NCI-H187 (cell line): ENCODE measurements at places on chromosomes 3 and 15.

DNA sequence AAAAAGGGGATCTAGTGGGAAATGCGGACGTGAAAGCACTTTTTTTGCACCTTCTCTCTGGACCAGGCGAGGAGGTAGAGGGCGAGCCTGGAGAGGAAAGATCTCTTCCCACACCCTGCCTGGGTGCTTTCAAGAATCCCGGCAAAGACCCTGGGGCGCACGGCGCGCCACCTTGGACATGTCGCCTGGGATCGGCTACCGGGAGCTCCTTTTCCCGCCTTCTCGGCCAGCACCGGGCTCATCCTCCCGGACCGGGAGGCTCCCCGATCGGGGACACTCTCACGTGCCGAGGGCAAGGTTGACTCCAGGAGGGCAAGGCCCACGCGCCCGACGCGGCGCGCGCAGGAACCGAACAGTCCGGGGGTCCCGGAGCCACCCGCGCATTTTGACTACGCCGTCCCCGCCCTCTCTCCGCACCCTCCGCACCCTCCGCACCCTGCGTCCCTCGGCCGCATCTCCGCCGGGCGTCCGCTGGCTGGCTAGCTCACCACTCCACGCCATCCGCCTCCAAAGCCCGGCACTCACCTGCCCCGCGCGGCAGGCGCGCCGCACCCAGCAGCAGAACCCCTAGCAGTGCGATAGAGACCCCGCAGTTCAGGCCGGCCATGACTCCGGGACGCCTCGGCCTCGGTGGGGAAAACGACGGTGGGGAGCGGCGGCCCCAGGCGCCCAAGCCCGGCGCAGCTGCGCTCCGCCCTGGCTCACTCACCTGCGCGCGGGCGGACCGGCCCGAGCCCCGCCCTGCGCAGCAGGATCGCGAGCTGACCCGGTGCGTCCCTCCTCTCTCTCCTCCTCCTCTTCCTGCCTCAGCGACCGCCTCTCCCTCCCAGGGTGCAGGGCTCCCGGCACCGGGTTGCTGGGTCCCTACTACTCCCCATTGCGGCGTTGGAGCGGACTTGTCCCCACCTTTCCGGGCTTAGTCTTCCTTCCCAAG lies at the start of gene CDCP1:
TSS of gene CDCP1 (minus strand) at position 698 of the 934 bp plus-strand sequence. CDS start at position 607, 91 bp downstream.
- no peak for DNase-seq

- no peak for DNase-seq
Measured at GRCh38 chr3:70097084-70097483, 97.6 kb downstream of the SAMMSON start.

DNA sequence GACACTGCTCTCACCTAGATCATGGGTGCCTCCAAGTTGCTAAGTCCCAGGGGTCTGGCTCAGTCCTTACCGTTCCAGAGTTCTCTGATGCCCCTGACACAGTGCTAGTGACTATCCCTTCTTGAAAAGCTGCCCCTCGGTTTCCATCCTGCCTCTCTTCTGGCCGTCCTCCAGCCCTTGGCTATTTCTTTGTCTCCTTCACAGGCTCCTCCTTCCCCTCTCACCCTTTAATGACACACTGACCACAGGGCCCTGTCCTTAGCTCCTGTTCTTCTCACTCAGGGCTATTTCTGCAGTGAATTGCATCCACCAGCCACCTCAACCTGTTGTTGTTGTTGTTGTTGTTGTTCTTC lies 31.1 kb downstream of the SLC28A1 start:
- no peak for DNase-seq

GRCh38 chr15:96627031-96627568 lies 296.6 kb downstream of the NR2F2 start:
- DNase-seq, result no peak

DNA sequence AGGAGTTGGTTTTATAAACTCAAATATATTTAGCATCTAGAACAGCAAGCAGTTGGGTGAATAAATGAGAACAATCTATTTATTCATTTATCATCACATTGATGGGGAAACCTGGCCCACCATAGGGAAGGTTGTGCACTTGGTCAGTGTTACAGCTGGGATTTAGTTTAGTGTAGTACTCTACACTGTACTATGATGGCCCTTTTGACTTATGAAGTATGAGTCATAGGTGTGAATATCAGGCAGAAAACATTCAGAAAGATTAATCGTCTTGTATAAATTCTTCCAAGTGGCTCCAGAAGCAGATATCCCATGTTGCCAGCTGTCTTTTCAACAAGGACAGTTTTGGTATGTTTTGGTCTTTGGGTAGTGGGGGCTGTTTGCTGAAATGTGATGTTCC lies 38.0 kb downstream of the BBS4 start:
- no peak for DNase-seq

DNA sequence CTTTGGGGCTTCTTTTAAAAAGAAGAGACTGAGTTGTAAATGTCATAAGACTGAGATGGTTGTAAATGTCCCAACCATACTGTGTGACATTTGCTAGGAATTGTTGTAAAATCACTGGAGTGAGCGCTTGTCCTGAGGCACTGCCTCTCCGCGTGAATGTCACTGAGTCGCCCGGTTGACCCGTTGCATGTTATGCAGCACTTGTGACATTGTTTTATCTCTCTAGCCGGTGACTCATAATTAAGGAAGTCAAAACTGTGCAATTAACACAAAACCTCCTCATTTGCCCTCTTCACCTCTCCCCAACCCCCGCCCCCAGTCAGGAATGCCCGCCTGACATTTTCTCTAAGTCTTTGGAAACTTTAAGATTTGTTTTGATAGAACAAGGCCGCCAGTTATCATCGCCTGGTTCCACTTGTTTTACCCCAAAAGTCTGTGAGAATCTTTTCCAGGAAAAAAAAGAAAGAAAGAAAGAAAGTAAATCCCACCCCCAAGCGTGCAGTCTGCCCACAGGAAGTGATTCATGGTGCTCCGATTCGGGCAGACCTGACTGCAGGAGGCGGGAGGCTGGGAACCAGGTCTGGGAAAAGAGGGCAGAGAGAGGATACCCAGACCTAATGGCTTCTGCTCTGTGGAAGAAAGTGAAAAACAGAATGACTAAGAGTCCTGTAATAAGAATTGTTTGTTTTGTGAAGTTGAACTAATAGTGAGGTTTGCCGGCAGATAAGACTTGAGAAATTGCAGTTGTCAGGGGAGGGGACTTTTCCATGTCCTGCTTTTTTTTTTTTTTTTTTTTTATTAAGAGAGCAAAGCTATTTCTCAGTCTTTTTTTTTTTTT lies 84.8 kb downstream of the SMAD3 start:
- DNase-seq, result no peak

- DNase-seq, result peak; percentile 0
Measured at GRCh38 chr3:40317061-40317855, 7.8 kb downstream of the EIF1B start.

GRCh38 chr3:134446800-134447199 lies 39.0 kb downstream of the ANAPC13 start:
- no peak for DNase-seq

GRCh38 chr3:56761023-56761422 lies 40.7 kb downstream of the ARHGEF3 start:
- no peak for DNase-seq

- peak; percentile 7 for DNase-seq
Measured at GRCh38 chr3:69120879-69121464, 1.4 kb downstream of the LMOD3 start.

DNA sequence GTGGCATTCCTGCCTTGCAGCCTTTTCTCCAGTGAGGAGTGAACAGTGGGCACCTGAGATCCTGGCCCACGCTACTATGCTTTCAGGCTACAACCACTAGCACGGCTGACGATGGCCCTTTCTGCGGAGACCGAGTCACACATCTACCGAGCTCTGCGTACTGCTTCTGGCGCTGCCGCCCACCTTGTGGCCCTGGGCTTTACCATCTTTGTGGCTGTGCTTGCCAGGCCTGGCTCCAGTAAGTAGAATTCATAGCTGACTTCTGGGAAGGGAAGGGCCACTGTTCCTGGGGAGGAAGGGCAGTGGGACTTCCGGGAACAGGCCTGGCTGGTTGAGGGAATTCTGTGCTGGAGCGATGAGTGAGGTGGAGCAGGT lies 648 bp downstream of the CYB561D2 start:
- DNase-seq, result no peak

DNA sequence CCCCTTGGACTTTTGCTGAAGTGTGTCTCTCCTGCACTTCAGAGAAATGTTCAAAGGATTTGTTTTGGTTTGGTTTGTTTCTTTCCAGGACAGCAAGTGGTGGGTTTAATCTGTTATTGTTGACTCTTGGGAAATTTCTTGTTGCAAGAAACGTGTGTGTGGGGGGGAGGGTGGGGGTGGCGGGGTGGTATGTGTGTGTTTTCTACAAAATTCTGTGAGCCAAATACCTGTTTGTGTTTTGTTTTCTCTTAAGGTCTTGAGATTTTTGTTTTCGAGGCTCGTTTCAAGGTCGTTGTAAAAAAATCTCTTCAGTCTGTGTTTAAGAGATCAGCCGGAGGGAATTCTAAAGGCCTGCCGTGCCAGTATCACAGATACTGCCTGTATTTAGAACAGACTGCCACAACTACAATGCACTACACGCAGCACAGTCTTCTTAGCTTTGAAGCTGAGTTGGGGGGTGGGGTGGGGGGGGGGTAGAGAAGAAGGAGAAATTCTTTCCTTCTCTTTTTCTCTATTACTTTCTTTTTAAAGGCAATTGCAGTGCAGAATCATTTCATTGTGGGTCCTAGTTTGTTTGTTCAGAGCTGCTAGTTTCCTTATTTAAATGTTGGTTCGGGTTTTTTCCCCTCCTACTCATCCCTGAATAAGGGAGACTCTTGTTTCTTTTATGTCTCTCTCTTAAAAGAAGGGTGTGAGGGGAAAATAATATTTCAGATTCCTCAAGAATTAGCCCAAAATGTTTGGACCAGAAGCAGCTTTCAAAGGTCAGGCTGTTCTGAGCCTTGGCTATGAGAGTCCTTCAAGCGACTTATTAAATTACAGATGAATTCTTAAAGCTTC lies 1.4 kb upstream of the BCL6 start:
- DNase-seq, result no peak

GRCh38 chr3:64379221-64379620 lies 154.0 kb upstream of the PRICKLE2 start:
- DNase-seq, result no peak

GRCh38 chr15:64597477-64597822 lies 137.1 kb downstream of the ZNF609 start:
- no peak for DNase-seq

DNA sequence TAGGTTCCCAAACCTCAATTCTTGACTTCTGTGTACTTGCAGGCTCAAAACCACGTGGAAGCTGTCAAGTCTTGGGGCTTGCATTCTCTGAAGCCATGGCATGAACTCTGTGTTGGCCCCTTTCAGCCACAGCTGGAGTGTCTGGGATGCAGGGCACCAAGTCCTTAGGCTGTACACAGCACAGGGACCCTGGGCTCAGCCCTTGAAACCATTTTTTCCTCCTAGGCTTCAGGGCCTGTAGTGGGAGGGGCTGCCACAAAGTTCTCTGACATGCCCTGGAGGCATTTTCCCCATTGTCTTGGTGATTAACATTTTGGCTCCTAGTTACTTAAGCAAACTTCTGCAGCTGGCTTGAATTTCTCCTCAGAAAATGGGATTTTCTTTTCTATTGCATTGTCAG lies 135.4 kb downstream of the ATG7 start:
- no peak for DNase-seq
